Astrocyte of the spinal cord (primary cell): ENCODE measurements at places on chromosomes 3 and 15.
A peak's percentile ranks its signal among the peaks of the same experiment; 100 is the strongest.

- DNase-seq = no peak
These were observed 145.3 kb upstream of the MBNL1 start for GRCh38 chr3:152123457-152123856.

DNA sequence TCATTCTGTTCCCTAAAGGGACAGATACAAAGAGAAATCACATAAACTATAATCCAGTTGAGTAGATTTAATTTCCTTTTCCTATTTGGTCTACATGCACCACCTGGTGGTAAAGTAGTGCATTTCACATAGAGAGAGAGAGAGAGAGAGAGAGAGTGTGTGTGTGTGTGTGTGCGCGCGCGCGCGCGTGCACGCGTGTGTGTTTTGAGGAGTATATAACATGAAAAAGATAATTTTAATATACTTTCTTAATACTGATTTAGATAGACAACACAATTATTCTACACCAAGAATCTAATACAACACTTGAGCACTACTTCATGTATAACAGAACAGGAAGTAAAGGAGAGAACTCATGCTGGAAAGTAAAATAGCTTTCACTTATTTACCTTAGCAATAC lies 1.1 kb upstream of the FGF7 start:
- DNase-seq = peak; percentile 76

GRCh38 chr3:147371771-147372340 lies 34.5 kb downstream of the ZIC4 start:
- no peak for DNase-seq

DNA sequence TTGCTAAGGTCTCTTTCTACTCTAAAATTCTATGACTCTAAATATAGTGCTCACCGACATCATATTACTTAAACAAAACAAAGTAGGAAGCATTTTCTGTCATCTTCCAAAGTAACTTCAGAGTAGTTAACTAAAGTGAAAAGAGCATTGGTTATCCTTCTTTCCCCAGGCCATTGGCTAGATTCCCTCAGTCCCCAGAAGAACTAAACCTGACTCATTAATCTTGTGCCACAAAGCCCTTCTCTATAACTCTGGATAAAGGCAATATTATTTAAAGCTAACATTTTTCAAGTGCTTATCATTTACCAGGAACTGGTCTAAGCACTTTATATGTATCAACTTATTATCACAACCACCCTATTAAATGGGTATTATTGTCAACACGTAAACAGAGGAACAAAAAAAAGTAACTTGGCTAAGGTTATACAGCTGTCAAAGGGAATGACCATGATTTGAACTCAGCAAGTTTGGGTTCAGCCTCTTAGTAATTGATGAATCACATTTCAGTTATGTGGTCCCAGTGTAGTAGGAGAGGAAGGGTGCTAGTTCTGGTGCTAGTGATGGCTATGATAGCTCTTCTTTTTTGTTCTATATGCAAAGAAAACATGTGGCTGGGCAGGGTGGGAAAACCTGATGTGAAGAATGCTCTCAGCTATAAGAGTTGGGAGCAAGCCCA lies 304.9 kb downstream of the FGF12 start:
- peak; percentile 49 for DNase-seq

- DNase-seq = no peak
These were observed 2.8 kb upstream of the SST start for GRCh38 chr3:187673012-187673411.

- DNase-seq = no peak
These were observed 98.2 kb downstream of the PLXNA1 start for GRCh38 chr3:127081001-127081720.

GRCh38 chr3:158912621-158913020 lies 110.8 kb downstream of the MFSD1 start:
- no peak for DNase-seq

GRCh38 chr3:39937874-39938273 lies 128.5 kb downstream of the MYRIP start:
- DNase-seq = no peak

- DNase-seq = no peak
These were observed 14.2 kb upstream of the SLC7A14 start for GRCh38 chr3:170600005-170600624.

DNA sequence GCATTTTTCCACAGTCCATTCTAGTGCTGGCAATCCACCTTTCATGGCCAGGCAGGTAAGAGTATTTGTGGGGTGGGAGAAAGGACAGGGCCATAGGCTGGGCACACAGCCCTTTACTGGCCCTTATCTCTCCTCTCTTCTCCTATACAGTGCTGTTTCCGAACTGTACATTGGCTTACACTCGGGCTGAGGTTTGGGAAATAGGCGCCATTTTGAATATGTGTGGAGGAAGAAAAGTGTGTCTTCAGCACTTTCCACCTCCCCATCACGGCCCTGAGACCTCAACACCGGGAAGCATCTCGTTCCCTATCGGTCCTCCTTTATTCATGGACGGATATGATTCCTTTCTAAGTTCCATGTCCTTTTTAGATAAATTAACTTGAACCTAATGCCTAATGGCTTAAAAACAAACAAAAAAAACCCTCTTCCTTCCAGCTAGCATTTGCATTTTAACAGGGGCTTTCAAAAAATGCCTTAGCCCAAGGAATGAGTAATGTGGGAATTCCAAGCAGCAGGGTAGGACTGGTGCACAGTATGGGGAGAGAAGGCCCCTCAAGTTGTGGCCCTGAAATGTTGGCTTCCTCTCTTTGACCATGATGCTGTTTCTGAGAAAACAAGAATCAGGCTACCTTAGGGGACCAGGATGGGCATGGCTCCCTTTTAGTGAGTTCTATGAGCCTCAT lies 24.5 kb downstream of the CD86 start:
- no peak for DNase-seq

- no peak for DNase-seq
These were observed 10.1 kb downstream of the ENTPD3 start for GRCh38 chr3:40397129-40397528.

DNA sequence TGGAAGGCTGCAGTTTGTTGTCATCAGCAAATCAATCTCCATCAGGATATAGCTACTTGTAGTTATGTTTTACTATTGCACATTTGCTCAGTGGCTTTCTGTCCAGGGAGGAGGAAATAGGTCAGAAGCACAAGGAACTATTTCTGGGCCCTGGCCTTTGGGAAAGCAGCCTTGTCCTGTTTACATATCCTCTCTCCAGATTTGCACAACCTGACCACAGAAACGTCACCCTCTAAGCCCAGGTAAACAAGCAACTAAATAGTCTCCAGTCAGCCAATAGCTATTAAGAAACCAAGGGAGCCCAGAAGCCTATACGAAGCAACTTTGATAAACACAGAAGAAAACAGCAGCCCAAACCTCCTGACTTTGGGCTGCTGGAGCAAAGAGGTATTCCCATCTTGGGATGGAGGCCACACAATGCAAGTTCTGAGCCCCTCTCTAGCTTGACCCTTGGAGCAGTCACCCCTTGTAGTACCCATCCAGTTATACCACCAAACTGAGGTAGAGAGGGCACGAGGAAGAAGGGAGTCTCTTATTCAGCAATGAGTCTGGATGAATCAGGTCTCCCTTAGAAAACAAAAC lies 2.3 kb upstream of the FEM1B start:
- DNase-seq = no peak

- DNase-seq = no peak
These were observed 200.0 kb upstream of the TOPAZ1 start for GRCh38 chr3:44041726-44042125.

GRCh38 chr15:94411285-94411684 lies 179.9 kb downstream of the MCTP2 start:
- no peak for DNase-seq

- DNase-seq = no peak
These were observed 233.3 kb downstream of the THSD4 start for GRCh38 chr15:71348597-71348996.

- no peak for DNase-seq
These were observed 45.6 kb downstream of the CCDC12 start for GRCh38 chr3:46930945-46931403.

DNA sequence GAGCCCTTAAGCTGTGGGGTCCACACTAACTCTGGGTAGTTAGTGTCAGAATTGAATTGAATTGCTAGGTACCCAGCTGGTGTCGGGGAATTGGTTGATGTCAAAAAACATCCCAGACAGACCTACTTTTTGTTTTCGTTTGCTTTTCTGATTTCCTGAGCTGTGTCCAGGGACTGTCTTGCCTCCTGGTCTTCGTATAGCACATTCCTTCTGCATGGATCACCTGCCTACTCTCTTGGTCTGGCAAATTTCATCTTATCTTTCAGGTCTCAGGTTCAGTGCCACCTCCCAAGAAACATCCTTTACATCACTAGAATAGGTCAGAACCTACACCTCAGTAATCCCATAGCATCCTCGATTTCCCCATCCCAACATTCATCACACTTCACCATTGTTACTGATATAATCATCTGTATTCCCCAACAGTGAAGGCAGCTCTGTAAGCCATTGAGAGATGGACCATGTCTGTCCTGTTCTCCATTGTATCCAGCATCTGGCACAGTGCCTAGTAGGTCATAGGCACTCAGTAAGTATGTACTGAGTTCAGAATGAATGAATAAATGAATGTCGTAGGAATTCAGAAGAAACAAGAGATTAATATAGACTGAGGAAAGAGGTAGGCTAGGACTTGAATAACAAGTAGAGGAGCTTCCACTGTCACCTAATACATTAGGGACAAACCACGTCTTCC lies 81.2 kb downstream of the ANP32A start:
- DNase-seq = no peak

- peak; percentile 50 for DNase-seq
These were observed 23.4 kb upstream of the SLC2A2 start for GRCh38 chr3:171049861-171050444.

GRCh38 chr3:4838621-4839022 lies 140.6 kb upstream of the BHLHE40 start:
- DNase-seq = no peak

- DNase-seq = peak; percentile 25
These were observed 2.2 kb downstream of the CHRNB4 start for GRCh38 chr15:78638658-78639314.

- DNase-seq = peak; percentile 39
These were observed 3.7 kb downstream of the SSR3 start for GRCh38 chr3:156551261-156551660.

- no peak for DNase-seq
These were observed 12.1 kb downstream of the SEMA3F start for GRCh38 chr3:50167069-50167840.

- no peak for DNase-seq
These were observed 2.7 kb downstream of the MESP2 start for GRCh38 chr15:89778861-89779260.

GRCh38 chr3:16084887-16085286 lies 89.6 kb upstream of the GALNT15 start:
- peak; percentile 66 for DNase-seq

DNA sequence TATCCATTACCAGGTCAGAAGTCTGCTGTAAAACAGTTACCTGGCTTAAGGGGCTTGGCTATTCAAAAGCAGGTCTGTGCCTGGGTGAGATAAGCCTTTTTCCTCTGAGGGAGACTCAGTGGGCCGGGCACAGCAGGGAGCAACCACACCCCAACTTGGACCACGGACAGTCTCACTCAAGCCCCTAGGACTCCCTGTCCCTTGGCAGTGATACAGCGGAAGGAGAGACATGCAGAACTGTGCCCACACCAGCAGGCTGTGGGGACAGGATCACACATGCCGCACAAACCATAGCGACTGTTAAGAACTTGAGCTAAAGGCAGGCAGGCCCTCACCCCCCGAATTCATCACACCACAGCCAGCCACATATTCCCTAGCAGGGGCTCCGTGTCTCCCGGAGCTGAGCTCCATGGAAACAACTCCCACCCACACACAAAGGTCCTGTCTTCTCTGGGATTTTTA lies 2.8 kb upstream of the GP5 start:
- no peak for DNase-seq

DNA sequence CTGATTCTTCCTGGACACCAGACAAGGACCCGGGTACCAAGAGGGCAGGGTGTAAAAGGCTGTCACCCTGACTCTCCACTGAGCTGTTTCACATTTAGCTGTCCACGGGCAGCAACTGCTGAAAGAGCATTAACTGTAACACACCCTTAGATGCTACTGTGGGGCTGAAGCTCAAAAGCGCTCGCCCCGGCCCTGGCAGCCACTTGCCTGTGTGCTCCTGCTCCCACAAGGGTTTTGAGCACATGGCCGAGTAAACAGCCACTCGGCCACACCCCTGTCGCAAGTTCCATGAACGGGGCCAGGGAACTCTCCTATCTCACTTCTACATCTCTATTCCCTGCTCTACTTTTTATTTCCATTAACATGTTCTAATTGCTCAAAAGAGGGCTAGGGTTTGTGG lies 421.7 kb downstream of the TUSC7 start:
- no peak for DNase-seq

GRCh38 chr3:13120289-13120927 lies 47.2 kb upstream of the IQSEC1 start:
- no peak for DNase-seq

- no peak for DNase-seq
These were observed 7.4 kb downstream of the SPRED1 start for GRCh38 chr15:38260077-38260476.

GRCh38 chr3:98843266-98843959 lies 58.1 kb downstream of the DCBLD2 start:
- no peak for DNase-seq

DNA sequence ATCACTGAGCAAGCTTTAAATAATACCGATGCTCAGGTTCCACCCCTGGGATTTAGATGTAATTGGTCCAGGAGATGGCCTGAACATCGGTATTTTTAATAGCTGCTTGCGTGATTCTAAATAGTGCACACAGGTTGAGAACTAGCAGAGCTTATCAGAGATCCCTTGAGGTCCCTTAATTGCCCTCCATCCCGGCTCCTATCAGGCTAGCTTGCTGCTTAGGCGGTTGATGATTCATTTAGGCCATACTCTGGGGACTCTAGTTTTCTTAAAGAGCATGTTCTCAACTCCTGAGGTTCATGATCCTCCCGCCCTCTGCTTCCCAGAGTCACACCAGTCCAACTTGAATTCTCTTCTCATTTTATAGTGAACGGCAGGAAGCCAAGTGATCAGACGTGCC lies 280.3 kb downstream of the FEZF2 start:
- no peak for DNase-seq

GRCh38 chr3:45537970-45538640 lies 56.4 kb upstream of the LIMD1 start:
- DNase-seq = peak; percentile 25
